Fibroblast of lung (primary cell): ENCODE measurements at places on chromosomes 2 and 18. TPM values are rescaled to one million over a fixed set of nuclear protein-coding genes. Genes with fewer than 3 reads are reported as not detected.

RSAD2 gene
- 0.77 and 1.7 TPM in 2 replicates for total RNA-seq

EFHD1 gene
- not detected in 2 replicates for total RNA-seq

TEX44 gene
- total RNA-seq: not detected in 2 replicates

ALMS1 gene
- 12.3 and 13.4 TPM in 2 replicates for total RNA-seq

TMEM37 gene
- 0.99 and 2.6 TPM in 2 replicates for total RNA-seq

SF3B6 gene
- total RNA-seq: 134 and 155 TPM in 2 replicates

PNO1 gene
- total RNA-seq: 12.9 and 14.4 TPM in 2 replicates

SRD5A2 gene
- total RNA-seq: not detected in 2 replicates

DNA sequence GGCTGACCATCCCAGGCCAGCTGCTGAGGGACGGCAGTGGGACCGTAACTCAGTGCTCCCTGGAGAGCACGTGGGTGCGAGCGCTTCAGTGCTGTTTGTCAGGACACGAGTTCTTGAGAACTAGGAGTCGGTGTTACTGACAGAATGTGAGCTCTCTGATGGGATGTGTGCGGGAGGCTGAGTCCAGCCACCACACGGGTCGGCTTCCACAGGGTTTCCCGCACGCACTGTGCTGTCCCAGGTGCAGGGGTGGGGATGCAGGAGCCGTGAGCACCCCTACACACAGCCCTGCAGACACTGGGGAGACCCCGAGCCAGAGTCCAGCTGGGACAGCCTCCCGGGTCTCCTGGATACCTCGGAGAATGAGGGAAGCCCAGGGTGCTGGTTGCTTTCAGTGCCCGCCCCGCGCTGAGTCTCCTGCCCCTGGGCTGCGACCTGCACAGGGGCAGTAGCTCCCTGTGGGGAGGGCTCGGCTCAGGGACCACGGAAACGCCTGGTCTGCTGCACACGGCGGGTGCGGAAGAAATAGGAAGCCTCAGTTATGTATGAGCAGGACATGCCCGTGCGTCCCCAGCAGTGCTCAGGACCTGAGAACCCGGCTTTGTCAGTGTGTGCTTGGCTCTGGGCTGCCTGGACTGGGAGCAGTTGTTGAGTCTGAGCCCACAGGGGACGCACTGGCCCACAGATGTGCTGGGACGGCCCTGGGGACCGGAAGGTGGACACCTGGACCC, 71.2 kb downstream of the KCNG2 start:
- DNase-seq: no peak

- DNase-seq: no peak
Measured at GRCh38 chr2:191499050-191499449, 178.9 kb upstream of the NABP1 start.
